Astrocyte of the spinal cord (primary cell): ENCODE measurements at places on chromosomes 1 and 21.

- no peak for DNase-seq
Observed at GRCh38 chr1:96096613-96097321, 624.8 kb upstream of the PTBP2 start.

DNA sequence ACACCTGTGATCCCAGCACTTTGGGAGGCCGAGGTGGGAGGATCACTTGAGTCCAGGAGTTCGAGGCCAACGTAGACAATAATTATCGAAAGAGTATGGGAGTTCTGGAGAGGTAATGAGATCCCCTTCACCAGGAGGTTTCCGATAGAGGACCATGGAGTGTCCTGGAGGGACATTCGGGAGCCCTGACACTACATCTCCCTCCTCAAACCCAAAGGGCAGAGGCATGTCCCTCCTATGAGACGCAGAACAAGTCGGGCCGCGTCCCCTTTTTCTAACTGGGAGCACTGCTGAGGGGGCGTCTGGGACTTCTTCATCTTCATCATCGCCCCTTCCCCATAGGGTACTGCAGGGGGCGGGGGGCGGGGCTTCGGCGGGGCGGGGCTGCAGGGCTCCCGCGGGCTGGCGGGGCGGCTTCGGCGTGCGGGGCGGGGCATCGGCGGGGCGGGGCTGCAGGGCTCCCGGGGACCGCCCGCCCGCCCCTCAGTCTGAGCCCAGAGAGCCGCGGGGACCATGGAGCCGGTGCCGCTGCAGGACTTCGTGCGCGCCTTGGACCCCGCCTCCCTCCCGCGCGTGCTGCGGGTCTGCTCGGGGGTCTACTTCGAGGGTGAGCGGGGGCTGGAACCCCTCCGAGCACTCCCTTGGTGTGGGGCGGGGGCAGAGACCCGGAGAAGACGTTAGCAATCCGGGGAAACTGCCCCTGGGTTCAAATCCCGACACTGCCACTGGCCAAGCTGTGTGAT lies at the start of gene THEMIS2:
THEMIS2 (plus strand) TSS at position 486 of the 743 bp plus-strand sequence; CDS start at position 514, 28 bp downstream.
- DNase-seq, result peak; percentile 28

DNA sequence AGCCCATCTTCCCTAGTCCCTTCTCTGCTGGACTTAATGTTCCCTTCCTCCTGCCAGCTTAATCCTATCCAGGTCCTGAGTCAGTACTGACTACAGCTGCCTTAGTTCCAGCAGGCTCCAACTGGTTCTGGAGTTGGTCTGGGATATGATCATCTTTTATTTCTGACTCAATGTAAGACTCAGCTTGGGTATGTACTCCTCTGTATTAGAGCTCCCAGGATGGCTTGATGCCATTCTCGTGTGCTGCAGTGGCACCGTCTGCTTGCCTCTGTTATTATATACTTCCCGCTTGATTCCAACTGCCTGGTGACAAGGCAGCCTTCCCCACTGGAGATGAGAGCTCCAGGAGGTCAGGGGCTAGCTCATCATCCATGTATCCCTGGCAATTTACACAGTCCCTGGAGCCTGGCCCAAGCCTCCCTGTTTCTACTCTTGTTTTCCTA lies 164.4 kb upstream of the DPT start:
- no peak for DNase-seq

GRCh38 chr1:87506147-87506546 lies 177.5 kb downstream of the LMO4 start:
- no peak for DNase-seq

- peak; percentile 84 for DNase-seq
Observed at GRCh38 chr1:24830680-24831272, 85.5 kb downstream of the CLIC4 start.

DNA sequence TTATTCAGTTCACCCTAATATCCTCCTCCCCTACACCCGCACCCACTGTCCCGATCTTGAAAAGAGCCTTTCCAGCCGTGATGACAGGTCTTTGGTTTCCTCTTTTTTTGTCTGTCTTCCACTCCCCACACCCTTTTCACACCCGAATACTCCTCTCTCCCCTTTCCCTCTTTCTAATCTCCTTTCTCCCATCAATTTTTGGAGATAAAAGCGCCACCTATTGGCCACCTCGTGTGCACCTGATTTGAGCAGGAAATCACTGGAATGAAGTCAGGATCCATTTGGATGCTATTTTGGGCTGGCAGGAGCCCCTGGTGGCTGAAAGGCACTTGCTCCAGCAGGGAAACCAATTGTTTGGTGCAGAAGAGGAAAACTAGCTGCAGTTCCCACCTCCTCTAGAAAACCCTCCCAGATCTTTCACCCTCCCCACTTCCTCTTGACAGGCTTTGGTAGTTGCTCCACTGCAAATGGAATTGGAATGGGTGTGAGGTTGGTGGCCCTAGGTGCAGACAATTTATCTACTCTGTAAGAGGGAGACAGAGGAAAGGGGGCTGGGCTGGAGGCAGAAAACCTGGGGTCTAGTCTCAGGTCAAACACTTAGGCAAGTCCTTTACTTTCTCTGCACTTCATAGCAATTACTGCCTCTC lies 8.4 kb downstream of the FOXE3 start:
- peak; percentile 46 for DNase-seq

- DNase-seq, result peak; percentile 76
Observed at GRCh38 chr1:160124705-160125478, 9.3 kb downstream of the ATP1A2 start.
